ENCODE measurements at places on chromosomes 2 and 18.

DNA sequence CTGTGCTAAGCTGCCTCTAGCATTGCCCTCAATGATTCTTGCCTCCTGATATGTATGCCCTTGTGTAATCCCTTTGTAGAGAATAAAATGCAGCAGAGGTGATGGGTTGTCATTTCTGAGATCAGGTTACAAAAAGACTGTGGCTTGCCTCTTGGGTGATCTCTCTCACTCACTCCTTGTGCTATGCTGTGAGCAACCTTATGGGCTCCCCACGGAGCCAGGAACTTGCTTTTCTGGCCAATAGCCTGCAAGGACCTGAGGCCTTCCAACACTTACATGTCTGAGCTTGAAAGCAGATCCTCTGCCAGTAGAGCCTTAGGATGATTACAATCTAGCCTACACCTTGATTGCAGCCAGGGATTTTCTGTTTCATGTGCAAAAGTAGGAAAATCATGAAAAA is 123.1 kb upstream of the XIRP2 start:
- DNase-seq: no peak

- no peak for DNase-seq
Measured at GRCh38 chr2:199770716-199771115, 80.3 kb downstream of the FTCDNL1 start.

DNA sequence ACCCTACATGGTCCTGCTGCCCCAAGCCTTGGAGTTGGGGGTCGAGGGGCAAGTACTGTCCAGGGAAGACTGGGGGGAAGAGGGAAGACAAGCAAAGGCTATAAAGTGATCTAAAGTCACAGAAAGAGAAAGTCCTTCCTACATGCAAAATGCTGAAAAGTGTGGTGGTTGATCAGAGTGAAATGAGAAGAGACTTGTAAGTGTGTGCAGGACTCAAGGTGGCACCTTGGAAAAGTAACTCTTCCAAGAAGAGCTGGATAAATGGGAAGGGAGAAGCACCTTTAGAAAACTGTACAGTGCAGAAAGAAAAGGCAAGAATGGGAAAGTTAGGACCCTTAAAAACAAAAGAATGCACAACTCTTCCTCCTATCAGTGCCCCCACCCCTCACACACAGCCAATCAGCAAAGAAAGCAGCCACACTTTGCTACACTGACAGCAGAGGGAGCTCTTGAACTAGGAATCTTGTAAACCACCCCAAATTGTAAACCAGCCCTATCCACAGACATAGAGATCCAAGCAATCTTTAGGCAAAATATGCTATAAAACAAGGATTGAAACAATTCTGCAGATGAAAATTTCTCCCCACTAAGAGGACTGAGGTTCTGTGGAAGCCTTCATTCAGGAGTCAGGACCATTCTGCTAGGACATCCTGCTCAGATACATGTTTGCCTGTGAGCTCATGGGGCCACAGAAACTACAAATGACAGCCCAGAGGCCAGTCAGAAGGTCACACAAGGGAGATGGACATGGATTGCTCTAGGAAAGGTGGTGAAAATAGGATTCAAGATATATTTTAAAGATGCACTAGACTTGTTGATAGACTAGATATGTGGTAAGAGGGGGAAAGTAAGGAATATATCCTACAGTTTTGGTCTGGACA is 146.4 kb downstream of the FTCDNL1 start:
- DNase-seq: no peak

GRCh38 chr2:64402876-64403275 is 51.1 kb upstream of the LGALSL start:
- no peak for DNase-seq

- no peak for DNase-seq
Measured at GRCh38 chr2:11017921-11018320, 106.2 kb downstream of the KCNF1 start.

GRCh38 chr2:101912545-101912944 is 79.2 kb upstream of the IL1R2 start:
- DNase-seq: no peak

DNA sequence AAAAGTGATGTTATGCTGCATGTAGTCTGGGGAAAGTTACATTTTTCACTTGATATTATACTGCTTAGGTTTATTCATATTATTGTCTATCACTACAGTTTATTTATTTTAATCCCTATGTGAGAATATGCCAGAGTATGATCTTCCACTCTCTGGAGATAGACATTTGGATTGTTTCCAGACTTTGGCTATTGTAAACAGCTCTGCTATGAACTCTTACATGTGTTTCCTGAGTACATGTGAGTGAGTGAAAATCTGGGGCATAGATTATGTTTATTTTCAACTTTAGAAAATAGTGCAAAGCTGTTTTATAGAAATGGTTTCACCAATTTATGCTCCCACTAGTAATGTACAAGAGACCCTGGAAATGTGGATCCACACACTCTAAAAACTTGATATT is 49.0 kb upstream of the EPAS1 start:
- no peak for DNase-seq

DNA sequence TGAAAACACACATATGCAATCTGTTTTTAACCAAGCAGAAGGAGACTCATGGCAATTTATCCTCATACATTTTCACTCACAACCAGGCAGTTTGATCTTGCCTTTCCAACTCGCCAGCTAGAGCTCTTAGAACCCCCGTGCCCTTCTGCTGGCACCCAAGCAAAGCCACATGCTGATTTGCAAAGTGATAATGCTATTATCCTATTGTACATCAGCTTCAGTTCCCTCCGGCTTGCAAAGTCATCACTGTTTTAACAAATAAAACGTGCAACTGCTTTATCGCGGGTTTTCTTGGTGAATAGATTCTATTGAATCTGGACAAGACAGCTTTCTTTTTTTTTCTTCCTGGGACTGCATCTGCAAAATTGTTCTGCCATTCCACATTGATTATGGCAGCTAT is 314.6 kb downstream of the LNPK start:
- DNase-seq: no peak

- no peak for DNase-seq
Measured at GRCh38 chr2:12839339-12839738, 122.6 kb downstream of the TRIB2 start.

DNA sequence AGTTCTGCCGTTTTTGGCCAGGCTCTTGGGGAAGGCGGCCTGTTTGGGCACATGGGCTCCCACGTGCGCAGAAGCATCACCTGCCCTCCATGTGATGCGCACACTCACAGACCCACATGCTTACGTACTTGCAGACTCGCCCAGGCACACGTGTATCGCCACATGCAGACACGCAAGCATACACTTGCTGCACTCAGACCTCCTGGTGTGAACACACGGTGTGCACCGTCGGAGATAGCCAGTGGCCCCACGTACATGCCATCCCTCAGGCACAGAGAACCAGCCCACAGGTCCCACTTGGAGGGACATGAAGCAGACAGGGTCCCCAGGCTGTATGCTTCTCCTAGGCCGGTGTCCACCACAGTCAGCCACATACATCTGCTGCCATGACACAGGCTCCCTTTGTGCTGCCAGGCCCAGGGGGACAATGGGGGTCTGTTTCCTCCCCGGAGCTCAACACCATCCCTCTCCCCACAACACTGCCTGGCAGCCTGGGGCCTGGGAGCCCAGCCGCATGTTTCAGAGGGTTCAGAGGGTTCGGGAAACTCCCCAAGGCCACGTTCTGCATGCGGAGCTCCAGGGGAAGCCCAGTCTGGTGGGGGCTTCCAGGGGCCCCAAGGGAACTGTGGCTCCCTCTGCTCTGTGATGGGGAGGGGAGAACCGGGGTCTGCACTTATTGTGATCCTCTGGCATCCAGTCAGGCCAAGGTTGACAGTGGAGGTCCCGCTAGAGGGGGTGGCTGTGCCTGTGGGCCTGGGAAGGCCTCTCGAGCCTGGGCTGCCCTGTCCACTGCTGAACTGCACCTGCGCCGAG is 208.1 kb upstream of the HAAO start:
- DNase-seq: no peak

DNA sequence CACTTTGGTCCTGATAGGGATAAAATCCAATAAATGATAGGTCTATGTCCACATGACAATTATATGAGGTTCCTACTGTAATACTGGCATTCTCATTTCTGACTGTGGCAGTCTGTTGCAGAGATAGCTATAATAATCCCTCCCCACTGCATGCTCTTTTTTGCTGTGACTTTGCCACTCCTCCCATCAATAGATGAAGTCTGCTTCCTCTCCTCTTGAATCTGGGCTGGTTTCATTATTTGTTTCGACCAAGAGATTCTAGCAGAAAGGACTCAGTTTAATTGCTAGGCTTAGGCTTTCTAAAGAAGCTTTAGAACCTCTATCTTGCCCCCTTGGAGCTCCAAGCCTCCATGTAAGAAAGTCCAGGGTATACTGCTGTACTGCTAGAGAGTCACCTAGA is 23.3 kb upstream of the CREB1 start:
- DNase-seq: no peak

DNA sequence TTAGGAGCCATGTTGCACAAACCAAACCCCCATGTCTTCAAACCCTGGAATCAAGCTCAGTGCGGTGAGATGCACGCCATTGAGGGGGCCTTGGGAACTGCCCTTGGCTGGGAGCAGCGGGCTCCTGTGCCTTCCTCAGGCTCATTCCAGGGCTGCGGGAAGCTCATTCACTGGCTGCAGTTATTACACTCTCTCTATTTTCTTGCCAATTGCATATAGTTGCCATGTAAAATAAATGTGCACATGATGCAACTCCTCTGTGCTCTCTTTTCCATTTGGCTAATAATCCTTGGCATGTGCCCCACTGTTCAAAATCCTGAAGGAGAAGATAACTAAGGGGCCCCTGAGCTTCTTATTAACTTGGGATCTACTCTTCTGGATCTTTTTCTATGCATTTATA is 74.7 kb downstream of the KCTD1 start:
- no peak for DNase-seq

GRCh38 chr2:239724851-239725550 is 300.1 kb downstream of the NDUFA10 start:
- DNase-seq: no peak

GRCh38 chr2:241137276-241138190 is 11.7 kb downstream of the PASK start:
- DNase-seq: no peak

DNA sequence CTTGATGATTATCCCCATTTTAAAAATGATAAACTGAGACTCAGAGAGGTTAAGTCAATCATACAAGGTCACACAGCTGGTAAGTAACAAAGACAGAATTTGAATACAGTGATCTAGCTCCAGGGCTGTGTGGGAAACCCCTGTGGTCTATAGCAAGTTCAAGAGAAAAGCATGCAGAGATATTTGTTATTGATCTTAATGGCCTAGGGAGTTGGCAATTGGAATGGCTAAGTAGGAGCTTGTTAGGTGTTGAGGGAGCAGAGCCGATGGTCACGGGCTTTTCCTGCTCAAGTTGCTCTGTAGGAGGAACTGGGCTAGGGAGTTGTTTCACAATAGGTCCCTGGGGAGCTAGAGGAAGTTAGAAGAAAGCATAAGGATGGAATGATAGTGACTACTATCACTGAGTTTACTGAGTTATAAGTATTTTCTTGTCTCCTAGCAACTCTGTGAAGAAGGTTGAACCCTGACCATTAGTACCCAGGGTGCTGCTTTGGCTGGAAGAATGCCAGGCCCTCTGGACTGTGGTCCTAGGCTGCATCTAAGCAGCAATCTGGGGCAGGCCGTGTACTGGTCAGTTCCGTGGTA is 30.0 kb downstream of the RNF125 start:
- DNase-seq: no peak

DNA sequence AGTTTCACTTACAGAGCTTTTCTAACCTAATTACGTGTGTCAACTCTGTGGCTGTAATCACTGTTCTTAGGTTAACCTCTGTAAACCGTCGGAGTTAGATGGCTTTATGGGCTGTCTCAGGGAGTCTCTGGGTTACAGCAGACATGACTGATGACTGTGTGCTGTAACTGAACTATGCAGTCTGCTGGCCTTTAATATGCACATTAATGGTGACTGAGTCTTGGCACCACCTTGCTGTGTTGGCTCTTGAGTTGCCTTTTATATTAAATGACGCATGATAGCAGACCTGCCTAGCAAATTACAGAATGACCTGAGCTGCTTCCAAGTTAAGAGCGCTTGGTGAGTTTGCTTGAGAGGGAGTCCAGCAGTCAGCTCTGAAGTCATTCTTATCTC is 90.1 kb downstream of the ACKR3 start:
- no peak for DNase-seq

- DNase-seq: no peak
Measured at GRCh38 chr2:108348816-108349570, 28.8 kb upstream of the SULT1C4 start.

GRCh38 chr18:50107468-50107977 is 87.4 kb downstream of the MYO5B start:
- DNase-seq: no peak

GRCh38 chr2:57278451-57278850 is 768.2 kb upstream of the VRK2 start:
- DNase-seq: no peak

GRCh38 chr18:35577045-35577848 is 4.3 kb upstream of the GALNT1 start:
- DNase-seq: peak; percentile 72

DNA sequence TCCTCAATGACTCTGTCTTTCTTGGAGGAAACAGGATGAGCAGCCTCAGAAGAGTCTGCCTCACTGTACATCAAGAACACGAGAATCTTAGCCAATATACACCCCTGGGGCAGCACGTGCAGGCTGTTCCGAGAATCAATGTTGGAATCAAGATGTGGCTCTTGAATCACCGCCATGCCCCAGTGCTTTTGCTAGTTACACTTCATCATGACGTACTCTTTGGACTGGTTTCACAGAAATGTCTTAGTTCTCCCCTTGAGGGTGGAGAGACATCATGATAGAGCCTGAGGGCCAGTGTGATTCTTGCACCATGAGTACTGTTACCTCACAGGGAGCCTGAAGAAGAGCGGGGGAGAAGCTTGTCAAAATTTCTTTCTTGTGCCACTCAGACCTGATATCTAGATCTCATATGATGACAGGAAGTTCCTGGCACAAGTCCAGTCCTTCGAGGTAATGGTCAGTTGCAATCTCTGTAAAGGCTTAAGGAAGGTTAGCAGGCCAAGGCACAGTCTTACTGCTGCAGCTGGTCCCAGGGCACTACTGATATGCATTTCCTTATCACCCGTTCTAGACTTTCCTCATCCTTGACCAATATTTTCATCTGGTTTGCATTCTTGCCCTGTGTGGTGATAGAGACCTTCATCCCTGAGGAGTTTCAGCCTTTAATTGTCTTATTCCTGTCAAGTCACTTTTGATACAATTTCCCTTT is 28.2 kb upstream of the STAT4 start:
- DNase-seq: no peak

GRCh38 chr2:154886316-154886715 is 187.8 kb downstream of the KCNJ3 start:
- no peak for DNase-seq

DNA sequence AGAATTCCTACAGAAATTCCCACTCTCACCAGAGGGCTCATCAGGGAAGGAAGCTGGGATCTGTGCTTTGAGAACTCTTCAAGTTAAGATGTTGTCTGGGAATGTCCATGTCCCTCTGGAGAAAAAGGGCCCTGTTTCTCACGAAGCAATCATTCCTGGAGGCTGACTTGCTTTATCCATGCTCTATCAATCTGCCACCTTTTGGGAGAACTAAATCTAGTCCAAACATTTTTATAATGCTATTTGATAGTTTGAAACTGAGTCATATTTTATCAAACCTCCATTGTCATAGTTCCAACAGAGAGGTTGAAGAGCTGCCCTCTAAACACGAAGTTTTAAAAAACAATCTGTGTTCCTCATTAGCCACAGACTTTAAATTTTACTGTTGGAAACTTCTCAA is 219.2 kb downstream of the MTX2 start:
- DNase-seq: no peak

GRCh38 chr2:213934560-213934959 is 476.3 kb upstream of the VWC2L start:
- no peak for DNase-seq

- DNase-seq: no peak
Measured at GRCh38 chr2:3644246-3644525, 13.8 kb upstream of the ALLC start.

All from T-helper 2 cell (primary cell).